ENCODE measurements at places on chromosomes 3 and 15. TPM values are rescaled to one million over a fixed set of nuclear protein-coding genes. Genes with fewer than 3 reads are reported as not detected.

DNA sequence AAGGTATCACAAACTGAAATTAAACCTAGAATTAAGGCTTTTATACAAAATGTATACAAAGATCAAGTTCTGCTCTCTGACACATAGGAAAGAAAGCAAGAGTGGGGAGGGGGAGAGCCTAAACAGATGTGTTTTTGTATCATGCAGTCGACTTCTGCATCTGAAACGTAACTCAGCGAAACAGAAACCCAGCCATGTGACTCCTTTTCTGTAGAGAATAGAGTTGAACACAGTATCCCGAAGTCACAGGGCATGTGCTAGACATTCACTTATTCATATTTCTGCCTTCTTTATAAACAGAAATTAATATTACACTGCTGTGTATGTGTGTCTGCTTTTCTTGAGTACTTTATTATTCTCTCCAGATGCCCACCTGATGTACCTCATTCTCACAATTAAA, 121.0 kb downstream of the PDZRN3 start:
- no peak for DNase-seq

- DNase-seq: peak; percentile 55
These were observed 27.9 kb upstream of the TGFBR2 start for GRCh38 chr3:30578479-30578878.

GRCh38 chr3:56302417-56302816, 165.8 kb downstream of the ERC2 start:
- no peak for DNase-seq

- no peak for DNase-seq
These were observed 20.8 kb upstream of the CCR9 start for GRCh38 chr3:45865563-45865962.

- DNase-seq: no peak
These were observed 1225.9 kb upstream of the EPHA6 start for GRCh38 chr3:95588473-95588872.

DNA sequence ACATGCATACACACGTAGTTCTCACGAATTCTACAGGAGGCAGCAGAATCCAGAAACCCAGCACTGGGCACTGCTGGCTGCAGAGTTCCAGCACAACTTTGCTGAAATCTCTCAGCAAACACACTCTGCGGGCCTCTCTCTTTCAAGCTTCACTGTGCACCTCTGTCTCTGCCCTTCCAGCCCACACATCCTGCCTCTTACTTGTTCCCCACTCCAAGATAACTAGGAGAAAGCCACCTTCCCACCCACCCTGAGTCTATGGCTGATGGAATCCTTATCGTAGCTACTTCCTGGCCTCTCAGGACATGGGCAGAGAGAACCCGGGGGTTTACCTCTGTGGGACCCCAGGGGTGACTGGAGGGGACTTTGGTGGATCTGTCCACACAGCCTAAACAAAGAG, 11.9 kb downstream of the ANP32A start:
- no peak for DNase-seq

GRCh38 chr3:81244231-81244630, 517.2 kb downstream of the GBE1 start:
- DNase-seq: no peak

DNA sequence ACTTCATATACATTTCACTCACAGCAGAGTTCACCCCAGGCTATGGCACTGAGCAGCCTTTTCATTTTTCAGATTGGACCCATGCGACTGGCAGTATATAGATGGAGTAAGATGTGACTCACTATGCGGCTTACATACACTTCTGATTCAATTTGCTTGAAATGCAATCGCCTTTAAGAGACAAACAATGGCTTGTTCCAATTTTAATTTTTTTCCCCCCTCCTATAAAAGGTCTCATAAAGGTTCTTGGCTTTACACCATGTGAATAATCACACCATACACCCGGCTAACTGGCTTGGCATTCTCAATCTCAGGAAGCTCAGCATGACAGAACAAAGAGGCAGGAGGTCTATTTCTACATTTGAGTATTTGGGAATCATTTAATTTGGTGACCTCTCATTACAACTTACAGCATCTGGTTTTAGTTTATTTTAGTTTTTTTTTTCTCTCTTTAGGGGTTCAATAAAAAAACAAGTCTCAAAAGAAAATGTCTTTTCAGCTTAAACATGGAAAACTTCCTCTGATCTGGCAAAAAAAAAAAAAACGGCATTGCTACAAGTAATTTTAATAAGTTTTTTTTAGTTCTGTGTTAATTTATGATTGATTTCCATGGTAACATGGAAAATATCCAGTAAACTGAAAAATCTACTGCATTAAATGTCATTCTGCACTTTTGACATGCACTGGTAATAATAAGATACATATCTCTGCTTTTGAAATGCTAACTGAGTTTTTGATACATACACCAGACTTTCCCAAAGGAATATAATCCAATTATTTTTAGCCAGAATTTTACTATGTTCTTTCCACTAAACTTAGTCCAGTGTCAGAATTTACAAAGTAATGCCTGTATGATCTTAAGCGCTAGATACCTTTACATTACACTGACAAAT, 38.8 kb downstream of the GADL1 start:
- no peak for DNase-seq

DNA sequence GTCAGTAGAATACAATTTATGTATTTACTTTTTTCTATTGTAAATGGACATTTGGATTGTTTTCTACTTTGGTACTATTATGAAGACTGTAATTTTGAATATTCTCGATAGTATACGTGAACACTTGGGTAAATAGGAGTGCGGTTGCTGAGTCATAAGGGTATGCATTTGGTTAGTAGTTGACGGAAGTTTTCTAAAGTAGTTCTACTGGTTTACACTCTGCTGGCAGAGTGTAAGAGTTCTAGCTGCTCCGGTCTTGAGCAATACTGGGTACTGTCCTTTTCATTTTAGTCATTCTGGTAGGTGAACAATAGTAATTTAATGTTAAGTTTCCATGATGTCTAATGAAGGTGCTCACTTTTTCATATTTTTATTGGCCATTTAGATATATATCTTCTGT, 70.0 kb downstream of the MEF2A start:
- DNase-seq: no peak

DNA sequence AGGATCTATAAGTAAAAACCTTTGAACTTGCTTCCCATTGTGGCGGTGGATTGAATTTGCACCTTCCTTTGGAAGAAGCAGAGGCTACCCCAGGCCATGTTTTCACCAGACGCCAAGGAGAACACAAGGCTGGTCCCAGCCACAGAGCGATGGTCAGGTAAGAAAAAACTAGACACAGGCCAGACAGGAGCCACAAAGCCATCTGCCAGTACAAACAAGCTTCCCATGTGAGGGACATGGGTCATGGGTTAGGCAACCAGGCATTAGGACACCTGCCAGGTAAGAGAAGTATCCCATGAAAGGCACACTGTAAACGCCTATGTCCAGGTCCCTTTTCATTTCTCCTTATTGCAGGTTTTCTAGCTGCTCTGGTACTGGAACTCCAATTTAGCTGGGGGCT, 190.2 kb downstream of the KLF13 start:
- no peak for DNase-seq

DNA sequence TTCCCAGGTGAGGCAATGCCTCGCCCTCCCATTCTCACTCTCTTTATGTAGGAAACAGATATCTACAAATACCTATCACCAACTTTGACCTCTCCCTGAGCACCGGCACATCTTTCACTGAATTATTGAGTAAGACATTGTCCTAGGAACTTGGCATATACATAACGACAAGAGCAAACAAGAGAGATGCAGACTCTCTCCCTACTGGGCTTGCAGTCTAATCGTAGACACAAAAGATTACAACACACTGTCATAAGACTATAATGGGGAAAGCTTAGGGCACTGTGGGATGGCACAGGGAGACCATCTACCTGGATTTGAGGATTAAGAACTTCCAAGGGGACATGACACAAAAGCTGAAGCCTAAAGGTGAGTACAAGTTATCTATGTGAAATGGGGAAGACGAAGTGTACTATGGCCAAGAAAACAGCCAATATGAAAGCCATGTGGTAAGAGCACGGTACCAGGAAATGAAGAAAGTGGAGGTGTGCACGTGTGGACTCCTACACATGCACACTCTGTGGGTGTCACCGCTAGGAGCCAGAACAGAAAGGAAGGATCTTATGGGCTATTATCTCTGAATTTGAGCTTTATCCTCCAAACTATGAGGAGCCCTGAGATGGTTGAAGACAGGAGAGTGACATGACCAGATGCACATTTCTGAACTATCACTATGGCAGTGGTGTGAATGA, 218.8 kb upstream of the STRIT1 start:
- no peak for DNase-seq

GRCh38 chr15:67103432-67103831, 38.0 kb downstream of the SMAD3 start:
- no peak for DNase-seq

DNA sequence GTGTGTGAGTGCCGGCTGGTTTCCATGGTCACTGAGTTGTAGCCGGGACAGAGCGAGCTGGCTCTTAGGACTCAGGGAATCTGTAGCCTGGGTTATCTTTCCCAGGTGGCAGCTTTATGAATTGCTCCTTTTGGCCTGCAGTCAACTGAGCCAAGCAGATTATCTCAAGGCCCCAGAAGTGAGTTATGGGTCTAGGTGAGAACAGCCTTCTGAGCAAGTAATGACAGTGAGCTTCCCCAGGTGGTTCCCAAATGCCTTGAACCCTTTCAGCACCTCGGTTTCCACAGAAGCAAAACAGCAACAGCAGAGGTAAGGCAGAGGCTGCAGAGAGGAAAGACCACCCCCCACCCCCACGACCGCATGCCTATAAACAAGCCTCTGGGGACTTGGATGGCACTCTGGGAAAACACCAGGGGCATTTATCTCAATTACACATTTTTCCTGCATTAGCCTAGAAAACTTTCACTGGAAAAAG, 56.7 kb upstream of the DGKG start:
- no peak for DNase-seq

DNA sequence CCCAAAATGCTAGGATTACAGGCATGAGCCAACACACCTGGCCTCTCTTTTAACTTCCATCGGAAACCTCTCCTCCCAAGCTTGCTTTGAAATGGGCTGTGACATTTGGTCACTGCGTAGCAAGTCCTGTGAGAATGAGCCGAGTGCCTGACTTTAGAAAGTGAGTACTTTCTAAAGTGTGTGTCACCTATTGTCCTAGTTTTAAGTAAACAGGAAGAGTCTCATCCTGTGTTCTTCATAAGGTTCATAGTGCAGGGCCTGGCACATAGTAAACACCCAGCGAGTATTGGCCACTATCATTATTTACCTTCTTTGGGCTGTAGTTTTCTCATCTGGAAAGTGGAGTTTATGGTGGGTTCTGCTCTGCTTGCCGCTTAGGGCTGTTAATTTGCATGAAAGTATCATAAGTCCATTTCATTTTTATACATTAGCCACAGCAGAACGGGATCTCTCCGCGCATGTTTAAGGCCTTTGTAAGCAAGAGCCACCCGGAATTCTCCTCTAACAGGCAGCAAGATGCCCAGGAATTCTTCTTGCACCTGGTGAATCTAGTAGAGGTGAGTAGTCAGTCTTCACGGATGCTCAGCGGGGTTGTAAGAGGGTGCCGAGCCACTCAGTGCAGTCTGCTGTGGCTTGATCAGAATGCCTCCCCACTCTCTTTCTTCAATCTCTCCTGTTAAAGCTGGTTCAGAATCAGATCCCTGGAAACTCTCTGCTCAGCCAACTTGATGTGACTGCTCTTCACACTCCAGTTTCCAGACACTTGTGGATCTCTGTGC, 87.2 kb downstream of the USP13 start:
- no peak for DNase-seq

Gene GPR156
- total RNA-seq: 1.4 TPM

Gene FMN1
- 16.1 TPM for total RNA-seq

Gene TRH
- total RNA-seq: not detected

Gene TEX55
- not detected for total RNA-seq

Gene SLC7A14
- not detected for total RNA-seq

Gene SPCS1
- total RNA-seq: 125 TPM

Gene ZNF774
- total RNA-seq: 8.9 TPM

Gene MIX23
- total RNA-seq: 54.4 TPM

Gene NT5DC2
- total RNA-seq: 54.9 TPM

Gene VIPR1
- 72.7 TPM for total RNA-seq
